Adrenal gland (tissue), 19 donors: ENCODE measurements at places on chromosomes 5 and 9. TPM values are rescaled to one million over a fixed set of nuclear protein-coding genes. Genes with fewer than 3 reads are reported as not detected.

EPB41L4B gene
- 37.2 TPM for polyA plus RNA-seq

STK32A gene
- polyA plus RNA-seq: 5.2 TPM

PCDHGA7 gene
- 0.37 TPM for polyA plus RNA-seq

CTXN3 gene
- polyA plus RNA-seq: not detected

NUTM2G gene
- polyA plus RNA-seq: not detected

C9 gene
- 0.07 TPM for polyA plus RNA-seq

SHC3 gene
- polyA plus RNA-seq: 5.6 TPM

SLC4A9 gene
- not detected for polyA plus RNA-seq

LECT2 gene
- not detected for polyA plus RNA-seq

LTC4S gene
- 44.4 TPM for polyA plus RNA-seq

ICE1 gene
- polyA plus RNA-seq: 6.0 TPM

ZNF366 gene
- polyA plus RNA-seq: 0.24 TPM

CDKN2B gene
- 1.4 TPM for polyA plus RNA-seq

BTNL3 gene
- 0.08 TPM for polyA plus RNA-seq

HINT2 gene
- polyA plus RNA-seq: 83.5 TPM

BHMT2 gene
- 37.5 TPM for polyA plus RNA-seq

IER5L gene
- polyA plus RNA-seq: 168 TPM

ORM2 gene
- 1.3 TPM for polyA plus RNA-seq

PDE4D gene
- 1.2 TPM for polyA plus RNA-seq

CDKN2A gene
- 2.6 TPM for polyA plus RNA-seq

BARHL1 gene
- polyA plus RNA-seq: not detected

OGN gene
- 7.7 TPM for polyA plus RNA-seq

HMCN2 gene
- polyA plus RNA-seq: 2.8 TPM

GPX8 gene
- 17.8 TPM for polyA plus RNA-seq

CATSPER3 gene
- polyA plus RNA-seq: 0.71 TPM

CEP120 gene
- 4.2 TPM for polyA plus RNA-seq

TRIP13 gene
- 0.32 TPM for polyA plus RNA-seq

FOXD1 gene
- 4.5 TPM for polyA plus RNA-seq

SOX30 gene
- not detected for polyA plus RNA-seq
